ENCODE measurements at places on chromosomes 12 and 14.

- DNase-seq, result no peak
Observed at GRCh38 chr12:127773520-127773919, 493.4 kb upstream of the TMEM132C start.

DNA sequence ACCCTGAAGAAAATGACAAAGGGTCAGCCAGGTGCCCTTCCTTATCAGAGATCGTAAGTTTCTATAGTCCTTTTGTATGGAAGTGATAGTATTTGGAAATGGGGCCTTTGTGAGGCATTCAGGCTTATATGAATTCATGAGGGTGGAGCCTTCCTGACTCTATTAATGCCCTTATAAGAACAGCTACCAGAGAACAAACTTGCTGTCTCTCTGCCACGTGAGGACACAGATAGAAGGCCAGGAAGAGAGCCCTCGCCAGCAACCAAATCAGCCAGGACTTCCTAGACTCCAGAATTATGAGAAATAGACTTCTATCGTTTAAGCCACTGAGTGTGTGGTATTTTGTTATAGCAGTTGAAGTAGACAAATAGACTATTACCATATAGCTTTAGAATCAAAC is 36.7 kb downstream of the TRMT5 start:
- no peak for DNase-seq

GRCh38 chr14:89444516-89445125 is 27.6 kb upstream of the FOXN3 start:
- no peak for DNase-seq

DNA sequence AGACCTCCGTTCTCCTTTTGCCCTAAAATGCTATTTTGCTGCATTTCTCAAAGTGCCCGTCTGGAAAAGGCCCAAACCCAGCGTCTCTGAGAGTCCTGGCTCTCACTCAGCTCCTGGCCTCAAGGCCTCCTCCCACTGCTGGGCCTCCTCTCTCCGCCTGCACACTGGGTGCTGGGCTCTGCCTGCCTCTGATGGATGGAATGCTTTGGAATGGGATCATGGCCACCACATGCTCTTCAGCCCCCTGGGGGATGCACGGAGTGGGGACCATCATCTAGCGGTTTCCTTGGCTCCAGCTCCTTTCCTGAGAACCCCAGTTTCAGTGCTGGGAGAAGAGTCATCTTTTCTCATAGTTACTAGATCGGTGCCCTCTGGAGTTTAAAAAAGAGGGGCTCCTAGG is 65.2 kb downstream of the KDM2B start:
- no peak for DNase-seq

- DNase-seq, result peak; percentile 38
Observed at GRCh38 chr14:49999146-49999761, 106.4 kb downstream of the ARF6 start.

Data from hematopoietic multipotent progenitor cell treated with erythropoietin and hydrocortisone succinate and interleukin-3 and kit ligand, for 17 days (in vitro differentiated cells).